ENCODE measurements at places on chromosomes 6 and 20.

DNA sequence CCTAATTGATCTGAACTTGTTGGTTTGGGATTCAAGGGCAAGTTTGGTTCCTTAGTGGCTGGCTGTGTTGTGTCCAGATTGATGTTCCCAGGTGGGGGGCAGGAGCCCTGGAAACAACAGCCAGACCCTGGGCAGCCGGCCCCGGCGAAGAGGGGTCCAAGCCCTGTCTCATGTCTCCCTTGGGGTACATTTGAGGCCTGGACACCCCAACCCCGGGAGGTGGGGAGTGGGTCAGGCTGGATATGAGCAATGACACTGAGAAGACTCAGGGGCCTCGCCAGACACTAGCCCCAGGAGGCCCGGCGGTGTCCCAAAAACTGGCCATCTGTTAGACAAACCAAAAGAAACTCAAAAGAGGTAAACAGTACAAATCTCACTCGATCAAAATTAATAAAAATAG, 79.6 kb downstream of the YTHDF1 start:
- DNase-seq, result no peak

- DNase-seq, result no peak
Measured at GRCh38 chr6:166587631-166588413, 1.3 kb upstream of the RAMACL start.

DNA sequence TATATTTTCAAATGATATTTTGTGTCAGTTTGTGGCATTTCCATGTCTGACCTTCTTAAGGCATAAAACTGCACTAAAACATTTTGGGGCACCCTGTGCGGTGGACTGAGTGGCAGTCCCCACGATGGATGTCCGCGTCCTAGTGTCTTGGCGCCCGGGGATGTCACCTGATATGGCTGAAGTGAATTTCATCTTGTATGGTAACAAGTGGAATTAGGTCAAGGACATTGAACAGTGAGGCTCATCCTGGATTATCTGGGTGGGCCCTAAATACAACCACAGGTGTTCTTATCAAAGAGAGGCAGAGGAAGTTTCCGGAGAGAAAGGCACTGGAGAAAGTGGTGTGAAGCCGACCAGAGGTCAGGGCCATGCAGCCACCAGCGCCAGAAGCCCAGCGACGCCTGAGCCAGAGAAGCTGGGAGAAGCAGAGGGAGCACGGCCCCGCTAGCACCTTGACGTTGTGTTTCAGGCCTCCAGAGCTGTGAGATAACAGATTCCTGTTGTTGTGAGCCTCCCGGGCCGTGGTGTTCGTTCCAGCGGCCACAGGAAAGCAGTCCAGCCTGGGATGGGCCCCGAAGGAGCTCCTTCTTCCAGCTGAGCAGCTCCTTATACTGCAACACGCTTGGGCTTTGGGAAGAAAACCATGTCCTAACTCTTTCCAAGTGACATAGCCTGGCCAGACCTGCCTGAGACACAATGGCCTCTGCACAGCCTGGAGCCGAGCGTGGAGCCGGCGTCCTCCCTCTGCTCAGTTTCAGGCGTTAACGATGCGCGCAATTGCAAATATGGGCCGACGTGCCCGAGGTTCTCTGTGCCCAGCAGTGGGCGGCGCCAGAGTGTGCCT, 22.5 kb downstream of the THBS2 start:
- no peak for DNase-seq

DNA sequence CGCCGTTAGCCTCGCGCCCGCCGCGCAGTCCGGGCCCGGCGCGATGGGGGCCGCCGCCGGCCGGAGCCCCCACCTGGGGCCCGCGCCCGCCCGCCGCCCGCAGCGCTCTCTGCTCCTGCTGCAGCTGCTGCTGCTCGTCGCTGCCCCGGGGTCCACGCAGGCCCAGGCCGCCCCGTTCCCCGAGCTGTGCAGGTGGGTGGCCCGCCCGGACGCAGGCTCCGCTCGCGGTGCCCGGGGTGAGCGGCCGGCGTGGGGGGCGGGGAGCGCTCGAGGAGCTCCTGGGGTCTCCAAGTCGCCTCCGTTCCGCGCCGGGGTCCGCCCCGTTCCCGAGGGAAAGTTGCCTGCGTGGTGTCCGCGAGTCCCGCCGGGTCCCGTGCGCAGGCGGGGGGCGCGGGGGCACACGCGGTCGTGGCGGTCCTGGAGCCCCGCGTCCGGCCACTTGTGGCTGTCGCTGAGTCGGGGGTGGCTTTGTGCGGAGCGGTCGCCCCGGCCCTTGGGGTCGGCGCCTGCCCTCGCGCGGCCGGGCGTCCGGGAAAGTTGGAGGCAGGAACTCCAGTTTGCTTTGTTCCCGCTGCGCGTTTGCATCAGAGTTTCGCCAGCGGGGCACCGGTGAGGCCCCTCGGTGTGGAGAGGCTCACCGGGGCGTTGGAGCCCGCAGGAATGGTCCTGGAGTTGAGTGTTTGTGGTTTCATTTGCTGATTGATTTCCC, 476 bp downstream of the IGF2R start:
- DNase-seq, result no peak

- DNase-seq, result peak; percentile 31
Measured at GRCh38 chr6:169723200-169723909, 945 bp downstream of the PHF10 start.

GRCh38 chr6:10733863-10734262, 11.0 kb downstream of the TMEM14C start:
- DNase-seq, result no peak

DNA sequence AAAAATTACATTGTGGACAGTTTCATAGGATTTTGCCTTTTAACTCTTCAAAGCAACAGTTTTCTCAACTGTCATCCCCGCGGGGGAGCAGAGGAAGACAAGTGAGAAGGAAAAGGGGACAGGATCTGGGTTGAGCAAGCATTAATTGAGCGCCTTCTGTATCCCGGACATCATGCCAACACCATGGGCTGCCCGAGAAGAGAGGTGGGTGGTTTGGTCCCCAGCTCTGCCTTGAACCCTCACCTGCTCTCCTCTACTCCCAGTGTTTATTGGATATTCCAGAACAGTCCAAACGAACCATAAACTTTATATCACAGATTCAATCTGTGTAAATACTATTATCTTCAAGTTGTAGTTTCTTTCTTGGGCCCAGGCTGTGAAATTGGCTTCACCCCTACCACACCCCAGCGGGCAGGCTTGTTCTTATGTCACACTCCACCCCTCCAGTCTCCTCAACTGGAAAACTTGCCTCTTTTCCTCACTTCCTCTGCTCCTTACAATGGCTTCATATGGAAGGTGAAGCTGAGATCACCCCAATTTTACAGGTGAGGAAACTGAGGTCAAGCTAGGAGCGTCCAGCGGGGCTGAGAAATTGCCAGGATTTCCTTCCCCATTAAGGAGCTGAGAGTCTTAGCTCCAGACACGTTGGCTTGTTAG, 6.0 kb downstream of the PCK1 start:
- DNase-seq, result no peak

DNA sequence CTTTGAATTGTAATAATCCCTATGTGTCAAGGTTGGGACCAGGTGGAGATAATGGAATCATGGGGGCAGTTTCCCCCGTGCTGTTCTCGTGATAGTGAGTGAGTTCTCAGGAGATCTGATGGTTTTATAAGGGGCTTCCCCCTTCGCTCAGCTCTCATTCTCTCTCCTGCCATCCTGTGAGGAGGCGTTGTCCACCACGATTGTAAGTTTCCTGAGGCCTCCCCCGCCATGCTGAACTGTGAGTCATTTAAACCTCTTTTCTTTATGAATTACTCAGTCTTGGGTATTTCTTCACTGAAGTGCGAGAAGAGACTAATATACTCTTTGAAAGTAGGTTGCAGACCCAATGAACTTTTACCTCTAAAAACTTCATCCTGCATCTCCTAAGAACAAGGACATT, 39.2 kb upstream of the KCNG1 start:
- DNase-seq, result peak; percentile 8

GRCh38 chr20:57964011-57964862, 254.4 kb upstream of the PMEPA1 start:
- DNase-seq, result no peak

GRCh38 chr6:121730616-121731015, 295.2 kb downstream of the GJA1 start:
- no peak for DNase-seq

- DNase-seq, result no peak
Measured at GRCh38 chr6:163092876-163093275, 321.6 kb upstream of the QKI start.

GRCh38 chr6:107419733-107420132, 39.6 kb downstream of the PDSS2 start:
- DNase-seq, result no peak

DNA sequence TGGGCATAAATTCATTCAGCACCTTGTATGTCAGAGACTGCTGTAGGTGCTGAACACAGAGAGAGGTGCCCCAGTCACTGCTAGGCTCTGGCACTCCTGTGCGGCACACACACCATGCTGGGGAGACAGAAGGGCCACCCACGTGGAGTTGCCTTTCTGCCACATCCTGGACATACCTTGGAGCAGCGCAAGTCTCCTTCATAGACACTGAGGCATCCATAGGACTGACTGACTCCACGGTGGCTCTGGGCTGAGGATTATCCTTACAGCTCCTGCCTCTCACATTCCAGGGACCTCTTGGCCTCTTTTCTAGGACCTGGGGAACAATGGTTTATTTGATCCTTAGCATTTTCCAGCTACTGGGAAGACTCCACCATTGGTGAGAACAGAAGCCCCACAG, 26.0 kb upstream of the SLC22A23 start:
- no peak for DNase-seq

GRCh38 chr6:11592294-11592906, 54.9 kb downstream of the TMEM170B start:
- DNase-seq, result no peak

DNA sequence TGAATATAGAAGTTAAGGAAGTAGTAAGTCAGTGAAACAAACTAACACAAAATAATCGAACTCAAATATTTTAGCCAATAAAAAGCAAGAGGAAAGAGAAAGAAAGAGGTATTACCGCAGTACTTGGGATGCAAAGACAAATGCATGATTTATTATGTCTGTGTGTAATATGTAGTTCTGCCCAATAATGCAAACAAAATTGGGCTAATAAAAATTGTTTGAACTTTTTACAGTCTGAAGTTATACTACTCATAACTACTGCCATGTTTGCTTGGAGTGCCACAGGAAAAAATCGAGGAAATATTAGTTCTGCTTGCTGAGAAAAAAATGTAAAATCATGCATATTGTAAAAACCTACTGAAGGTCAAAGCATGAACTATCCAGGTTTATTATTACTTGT, 360.3 kb upstream of the KCNQ5 start:
- no peak for DNase-seq

- no peak for DNase-seq
Measured at GRCh38 chr6:148307405-148307804, 35.2 kb upstream of the SASH1 start.

DNA sequence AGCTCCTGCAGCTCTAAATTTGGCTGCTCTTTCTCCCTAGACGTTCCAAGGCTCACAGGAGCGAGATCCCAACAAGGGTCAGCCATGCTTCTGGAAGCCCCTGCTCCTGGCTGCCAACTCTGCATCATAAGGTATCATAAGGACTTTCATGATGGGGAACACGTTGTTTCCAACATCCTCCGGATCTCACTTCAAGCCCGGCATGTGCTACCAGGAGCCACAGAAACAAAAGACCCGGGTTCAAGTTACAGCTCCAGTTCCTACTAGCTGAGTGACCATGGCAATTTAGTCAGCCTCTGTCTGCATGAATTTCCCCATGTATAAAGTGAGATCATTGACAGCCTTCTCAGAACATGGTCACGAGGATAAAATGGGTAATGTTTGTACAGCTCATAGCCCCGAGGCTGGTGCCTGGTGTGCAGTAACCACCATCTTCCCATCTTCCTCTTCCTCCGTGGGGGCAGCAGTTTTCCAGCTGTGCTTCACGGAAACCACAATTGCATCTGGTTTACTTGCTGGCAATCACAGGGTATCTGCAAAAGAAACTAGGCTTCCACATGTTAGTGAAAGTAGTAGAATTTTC, 209.0 kb upstream of the ECI2 start:
- no peak for DNase-seq

DNA sequence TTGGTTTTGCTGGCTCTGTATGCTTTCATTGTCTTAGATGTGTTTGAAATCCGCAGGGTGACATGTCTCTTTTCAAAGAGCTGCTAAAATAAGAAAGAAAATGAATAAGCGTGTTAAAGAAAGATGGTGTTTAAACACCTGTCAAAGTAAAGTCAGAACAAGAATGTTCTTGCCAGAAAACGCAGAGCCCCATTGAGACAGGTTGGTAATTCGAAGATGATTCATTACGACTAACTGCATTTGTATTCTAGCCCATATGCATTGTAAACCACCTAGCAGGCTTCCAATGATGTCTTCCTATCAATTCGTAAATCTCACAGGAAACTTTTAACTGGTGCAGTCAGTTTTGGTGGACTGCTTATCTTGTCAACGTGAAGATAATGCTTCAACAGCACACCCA, 16.8 kb downstream of the PHACTR2 start:
- DNase-seq, result no peak

- peak; percentile 76 for DNase-seq
Measured at GRCh38 chr6:30686009-30686907, at the start of gene PPP1R18. TSS of gene PPP1R18 (minus strand) at chr6:30686645. CDS start at chr6:30686018, 627 bp downstream.

- no peak for DNase-seq
Measured at GRCh38 chr6:33429750-33430052, 9.8 kb downstream of the SYNGAP1 start.

GRCh38 chr6:161001421-161001820, 9.9 kb downstream of the MAP3K4 start:
- no peak for DNase-seq

DNA sequence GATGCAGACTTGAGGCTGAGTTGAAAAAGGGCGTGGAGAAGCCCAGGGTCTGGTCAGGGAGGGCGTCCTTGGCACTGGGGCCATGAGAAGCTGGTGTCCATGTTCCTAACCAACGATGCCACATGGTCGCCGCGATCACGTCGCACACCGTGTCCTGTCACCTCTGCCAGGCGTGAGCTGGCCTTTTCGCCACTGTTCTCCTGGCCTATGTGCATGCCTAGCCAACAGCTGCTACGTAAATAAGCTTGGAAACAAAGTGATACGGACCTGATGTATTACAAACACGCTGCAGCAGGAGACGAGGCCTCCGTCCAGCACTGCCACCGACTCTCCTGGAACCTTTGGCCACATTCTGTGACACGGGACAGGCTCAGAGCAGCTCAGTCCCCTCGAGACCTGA, 22.0 kb upstream of the KIF25 start:
- DNase-seq, result no peak

GRCh38 chr6:95578106-95578410, 723 bp downstream of the MANEA start:
- peak; percentile 1 for DNase-seq

DNA sequence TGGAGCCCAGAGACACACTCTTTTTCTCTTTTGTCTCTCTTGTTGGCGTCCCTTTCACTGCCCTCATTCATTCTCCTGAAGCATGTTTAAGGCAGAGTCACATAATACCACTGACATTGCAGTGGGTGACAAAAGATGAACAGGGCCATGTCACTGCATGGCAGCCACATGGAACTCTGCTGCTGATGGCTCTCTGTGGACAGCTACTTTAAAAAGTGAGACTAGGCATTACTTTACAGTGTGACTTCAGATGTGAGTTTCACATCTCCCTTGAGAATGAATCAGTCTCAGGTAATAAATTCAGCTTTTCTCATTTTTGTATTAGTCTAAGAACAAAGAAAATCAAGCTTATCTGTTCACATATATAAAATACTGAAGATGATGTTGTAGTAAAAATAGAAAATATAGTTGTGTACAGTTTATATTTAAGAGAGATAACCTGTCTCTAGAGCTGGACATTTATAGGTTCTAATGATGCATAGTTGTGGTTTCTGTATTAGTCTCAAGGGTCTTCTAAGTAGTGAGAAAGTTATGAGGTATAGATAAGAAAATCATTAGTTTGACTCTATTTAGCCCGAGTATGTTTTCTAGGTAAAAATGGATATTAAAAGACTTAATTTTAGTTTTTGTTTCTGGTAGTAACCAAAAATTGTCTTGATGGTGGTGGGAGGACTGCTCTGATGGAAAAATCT, 6.1 kb downstream of the MRS2 start:
- DNase-seq, result no peak

All from stimulated activated CD4-positive, alpha-beta T cell treated with anti-CD3 and anti-CD28 coated beads, TNF-alpha, amount 100 ng/mL, for 24 hours (primary cell).